SJCRH30 (cell line): ENCODE measurements at places on chromosomes 16 and 17. TPM values are rescaled to one million over a fixed set of nuclear protein-coding genes. Genes with fewer than 3 reads are reported as not detected.

DNA sequence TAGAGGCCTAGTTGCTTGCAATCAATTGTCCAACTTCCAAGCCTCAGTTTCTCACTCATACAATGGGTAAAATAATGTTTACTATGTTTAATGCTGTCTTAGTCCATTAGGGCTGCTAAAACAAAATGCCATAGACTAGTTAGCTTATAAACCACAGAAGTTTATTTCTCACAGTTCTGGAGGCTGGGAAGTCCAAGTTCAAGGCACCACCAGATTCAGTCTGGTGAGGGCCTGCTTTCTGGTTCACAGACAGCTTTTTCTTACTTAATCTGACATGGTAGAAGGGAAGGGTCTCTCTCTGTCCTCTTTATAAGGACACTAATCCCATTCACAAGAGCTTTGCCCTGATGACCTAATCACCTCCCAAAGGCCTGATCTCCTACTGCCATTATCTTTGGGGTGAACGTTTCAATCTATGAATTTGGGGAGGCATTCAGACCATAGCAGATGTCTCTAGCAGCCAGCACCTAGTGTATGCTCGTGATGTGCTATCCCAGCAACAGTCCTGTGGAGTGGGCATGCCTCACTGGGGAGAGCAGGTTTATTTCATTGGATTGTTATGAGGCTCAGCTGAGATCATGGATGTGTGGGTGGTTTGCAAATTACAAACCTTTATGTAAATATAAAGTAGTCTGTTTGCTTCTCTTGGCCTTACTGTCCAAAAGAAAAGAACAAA, 25.2 kb downstream of the YPEL2 start:
- DNase-seq: no peak

GRCh38 chr16:50308237-50308965, 42.0 kb downstream of the ADCY7 start:
- DNase-seq: peak; percentile 1

Gene TP53TG3B
- not detected in 2 replicates for total RNA-seq

Gene CCDC200
- total RNA-seq: not detected in 2 replicates

Gene CFAP97D1
- total RNA-seq: not detected in 2 replicates
